ENCODE measurements at places on chromosomes 6 and 20. TPM values are rescaled to one million over a fixed set of nuclear protein-coding genes. Genes with fewer than 3 reads are reported as not detected.

DNA sequence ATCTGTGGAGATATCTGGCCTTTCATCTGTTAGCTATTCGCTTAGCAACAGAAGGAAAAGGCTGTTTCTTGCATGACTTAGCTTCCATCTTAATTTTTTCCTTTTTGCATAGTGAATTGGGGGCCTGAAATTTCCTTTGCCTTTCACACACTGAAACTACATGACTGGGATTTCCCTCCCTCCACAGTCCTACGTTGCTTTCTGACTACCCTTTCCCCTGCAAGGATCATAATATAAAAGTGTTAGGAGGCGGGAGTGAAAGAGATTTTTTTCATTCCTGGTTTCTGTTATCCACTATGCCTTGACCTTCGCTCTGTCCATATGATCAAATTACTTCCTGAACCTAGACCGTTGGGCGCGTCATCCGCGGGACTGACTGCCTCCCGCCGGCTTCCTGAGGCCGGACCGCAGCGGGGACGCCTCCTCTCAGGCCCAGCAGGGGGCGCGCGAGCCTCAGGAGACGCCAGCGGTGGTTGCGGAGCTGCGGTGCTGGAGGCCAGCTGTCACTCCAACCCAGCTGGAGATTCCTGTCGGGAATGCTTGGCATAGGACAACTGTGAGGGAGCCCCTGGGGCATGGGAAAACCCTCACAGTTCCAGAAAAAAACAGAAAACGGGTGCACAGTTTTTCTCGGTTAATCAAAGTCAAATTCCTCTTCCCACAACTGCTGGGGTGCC lies 55.6 kb downstream of the MEP1A start:
- DNase-seq = peak; percentile 72

- no peak for DNase-seq
Measured at GRCh38 chr6:163099621-163100171, 314.8 kb upstream of the QKI start.

DNA sequence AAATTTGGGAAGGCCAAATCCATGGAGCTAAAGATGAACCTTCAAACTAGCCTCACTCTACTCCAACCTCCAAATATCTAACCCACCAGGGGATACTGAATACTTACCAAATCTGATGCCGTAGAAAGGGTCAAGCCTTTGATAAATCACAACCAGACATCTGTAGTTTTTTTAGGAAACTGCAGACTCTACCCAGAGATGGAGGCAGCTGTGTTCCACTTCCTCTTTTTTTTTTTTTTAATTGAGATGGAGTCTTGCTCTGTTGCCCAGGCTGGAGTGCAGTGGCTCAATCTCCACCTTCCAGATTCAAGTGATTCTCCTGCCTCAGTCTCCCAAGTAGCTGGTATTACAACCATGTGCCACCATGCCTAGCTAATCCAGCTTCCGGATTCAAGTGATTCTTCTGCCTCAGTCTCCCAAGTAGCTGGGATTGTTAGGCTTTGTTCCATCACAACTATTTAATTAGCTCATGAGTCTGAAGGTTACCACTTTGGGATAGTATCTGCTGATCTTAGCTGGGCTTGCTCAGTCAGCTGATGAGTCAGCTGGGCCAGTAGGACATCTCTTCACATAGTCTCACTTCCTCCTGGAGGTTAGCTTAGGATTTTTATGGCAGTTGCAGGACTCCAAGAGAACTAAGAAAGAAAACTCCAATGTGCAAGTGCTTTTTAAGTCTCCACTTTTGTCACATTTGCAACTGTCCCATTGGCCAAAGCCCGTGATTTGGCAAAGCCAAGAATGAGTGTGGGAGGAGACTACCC lies 13.3 kb downstream of the FRK start:
- DNase-seq = no peak

DNA sequence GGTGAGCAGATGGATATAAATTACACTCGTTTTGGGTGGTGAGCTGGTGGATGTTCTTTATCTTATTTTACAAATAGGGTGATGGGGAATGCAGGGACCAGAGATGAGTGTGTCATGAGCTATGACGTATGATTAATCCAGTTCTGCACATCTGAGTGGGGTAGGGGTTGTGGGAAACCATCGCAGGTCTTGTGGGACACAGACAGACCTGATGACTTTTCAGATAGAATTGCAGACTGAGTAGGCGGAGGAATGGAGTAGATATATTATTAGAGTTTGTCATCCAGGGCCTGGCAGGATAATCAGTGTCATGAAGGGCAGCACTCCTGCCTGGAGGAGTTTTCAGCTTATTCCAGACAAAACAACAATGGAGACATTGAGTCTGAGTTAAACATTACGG lies 12.9 kb upstream of the DSP start:
- DNase-seq = no peak

GRCh38 chr6:69668916-69669315 lies 127.9 kb downstream of the LMBRD1 start:
- DNase-seq = no peak

ZNF334 gene
- total RNA-seq = 0.50 TPM

GRCh38 chr6:154197196-154197860 lies 158.3 kb downstream of the OPRM1 start:
- no peak for DNase-seq

GRCh38 chr6:139290787-139291311 lies 949 bp downstream of the TXLNB start:
- peak; percentile 64 for DNase-seq

GRCh38 chr6:135519348-135519747 lies 21.8 kb upstream of the AHI1 start:
- no peak for DNase-seq

ARFGEF3 gene
- total RNA-seq = 0.15 TPM

TP53TG5 gene
- total RNA-seq = 0.48 TPM

VWA7 gene
- total RNA-seq = 0.76 TPM

COX7A2 gene
- 179 TPM for total RNA-seq

- no peak for DNase-seq
Measured at GRCh38 chr6:158038291-158039177, 56.9 kb downstream of the SYNJ2 start.

HLA-DQB1 gene
- 5.7 TPM for total RNA-seq

DNA sequence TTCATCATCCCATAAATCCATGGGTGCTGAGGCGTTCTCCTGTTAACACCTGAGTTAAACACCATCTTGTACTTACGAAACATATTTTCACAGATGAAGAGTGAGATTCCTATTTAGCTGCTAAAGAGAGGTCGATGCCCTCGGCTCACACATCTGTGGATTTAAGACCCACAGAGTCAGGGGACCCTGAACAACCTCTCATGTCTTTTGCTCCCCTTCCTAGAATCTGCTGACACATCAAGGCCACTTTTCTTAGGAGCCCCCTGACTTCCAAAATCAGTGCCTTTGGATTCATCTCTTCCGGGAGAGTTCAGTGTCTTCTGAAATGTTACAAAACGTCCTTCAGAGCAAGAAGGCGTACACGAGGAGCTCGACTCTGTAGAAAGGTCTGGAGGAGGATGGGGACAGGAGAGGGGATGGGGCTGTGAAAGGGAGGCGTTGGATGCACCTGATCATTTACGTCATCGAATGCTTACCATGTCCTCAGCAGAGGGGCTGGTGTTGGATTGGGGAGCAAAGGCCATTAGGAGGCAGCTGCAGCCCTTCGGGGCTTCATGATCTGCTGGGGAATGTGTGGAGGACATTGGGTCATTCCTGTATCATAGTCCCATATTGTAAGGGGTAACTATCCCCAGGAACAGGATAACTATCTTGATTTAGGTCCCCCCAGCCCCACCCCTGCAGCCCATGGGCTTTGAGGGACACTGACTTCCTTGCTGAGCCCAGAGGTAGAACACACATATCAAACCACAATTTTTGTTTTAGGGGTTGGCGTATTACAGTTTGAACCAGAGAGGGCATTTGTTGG lies 22.9 kb downstream of the BANF2 start:
- no peak for DNase-seq

DNA sequence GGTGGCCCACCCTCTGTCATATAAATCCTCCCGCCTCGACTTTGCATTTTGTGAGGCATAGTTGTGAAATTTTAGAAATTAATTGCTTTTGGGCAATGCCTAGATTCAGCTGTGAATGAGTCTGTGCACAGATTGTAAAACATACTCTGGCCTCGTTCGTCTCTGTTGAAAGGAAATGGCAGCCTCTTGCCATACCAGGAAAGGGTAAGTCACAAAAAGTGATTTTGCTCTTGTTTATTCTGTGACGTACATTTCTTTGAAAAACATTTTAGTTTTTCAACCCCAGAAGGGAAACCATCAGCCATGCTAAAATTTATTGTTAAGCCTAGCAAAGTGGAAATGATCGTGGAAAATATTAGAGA lies 15.3 kb upstream of the EXOC2 start:
- no peak for DNase-seq

OXT gene
- 1.8 TPM for total RNA-seq

SDC4 gene
- 0.56 TPM for total RNA-seq

DNA sequence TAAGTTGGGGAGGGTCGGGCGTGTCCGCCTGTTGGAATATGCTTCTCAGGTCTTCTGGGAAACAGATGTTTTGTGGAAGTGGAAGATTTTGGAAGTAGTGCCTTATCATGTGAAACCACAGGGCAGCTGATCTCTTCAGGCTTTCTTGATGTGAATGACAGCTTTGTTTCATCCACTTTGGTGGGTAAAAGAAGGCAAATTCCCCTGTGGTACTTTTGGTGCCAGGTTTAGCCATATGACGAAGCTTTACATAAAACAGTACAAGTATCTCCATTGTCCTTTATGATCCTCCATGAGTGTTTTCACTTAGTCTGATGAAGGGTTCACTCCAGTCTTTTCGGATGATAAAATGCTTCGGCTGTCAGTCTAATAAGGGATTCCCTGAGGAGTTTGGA lies 4.6 kb downstream of the IRF4 start:
- no peak for DNase-seq

DNA sequence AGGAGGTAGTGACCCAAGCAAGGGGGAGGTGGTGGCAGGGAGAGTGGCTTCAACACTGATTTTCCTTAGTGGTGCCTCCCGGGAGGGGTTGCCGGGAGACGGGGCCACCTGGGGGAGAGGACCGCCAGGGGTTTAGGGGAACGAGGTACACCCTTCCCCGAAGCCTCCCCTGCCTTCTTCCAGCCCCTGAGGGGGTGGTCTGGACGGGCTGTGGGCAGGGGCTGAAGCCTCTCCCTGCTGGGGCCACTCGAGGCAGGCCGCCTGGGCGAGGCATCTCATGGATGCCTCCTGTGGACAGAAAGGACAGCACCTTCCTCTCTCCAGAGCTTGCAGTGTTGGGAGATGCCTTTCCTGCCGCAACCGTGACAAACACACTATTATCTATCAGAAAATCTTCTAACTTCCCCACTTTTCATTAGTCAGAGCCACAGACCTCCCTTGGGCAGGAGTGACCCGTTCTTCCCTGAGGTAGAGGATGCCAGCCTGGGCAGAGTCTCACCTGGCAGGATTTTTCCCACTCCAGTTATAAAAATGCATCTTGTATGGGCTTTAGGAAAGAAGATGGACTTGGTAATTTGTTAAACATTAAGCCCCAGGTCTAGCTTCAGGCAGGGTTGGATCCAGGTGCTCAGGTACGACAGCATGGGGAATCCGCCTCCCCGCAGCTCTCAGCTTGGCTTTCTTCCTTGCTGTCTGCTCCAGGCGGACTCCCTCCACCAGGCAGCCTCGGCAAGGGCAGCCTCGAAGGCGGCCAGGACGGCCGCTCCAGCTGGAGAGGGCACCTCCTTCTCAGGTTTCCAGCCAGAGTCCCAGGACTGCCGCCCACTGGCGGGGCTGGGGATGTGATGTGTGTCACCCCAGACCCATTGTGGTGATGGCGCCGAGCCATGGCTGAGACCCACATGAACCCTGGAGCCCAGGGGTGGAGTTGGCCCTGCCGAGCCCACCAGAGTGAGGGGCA lies 11.0 kb downstream of the HRH3 start:
- DNase-seq = no peak

DNA sequence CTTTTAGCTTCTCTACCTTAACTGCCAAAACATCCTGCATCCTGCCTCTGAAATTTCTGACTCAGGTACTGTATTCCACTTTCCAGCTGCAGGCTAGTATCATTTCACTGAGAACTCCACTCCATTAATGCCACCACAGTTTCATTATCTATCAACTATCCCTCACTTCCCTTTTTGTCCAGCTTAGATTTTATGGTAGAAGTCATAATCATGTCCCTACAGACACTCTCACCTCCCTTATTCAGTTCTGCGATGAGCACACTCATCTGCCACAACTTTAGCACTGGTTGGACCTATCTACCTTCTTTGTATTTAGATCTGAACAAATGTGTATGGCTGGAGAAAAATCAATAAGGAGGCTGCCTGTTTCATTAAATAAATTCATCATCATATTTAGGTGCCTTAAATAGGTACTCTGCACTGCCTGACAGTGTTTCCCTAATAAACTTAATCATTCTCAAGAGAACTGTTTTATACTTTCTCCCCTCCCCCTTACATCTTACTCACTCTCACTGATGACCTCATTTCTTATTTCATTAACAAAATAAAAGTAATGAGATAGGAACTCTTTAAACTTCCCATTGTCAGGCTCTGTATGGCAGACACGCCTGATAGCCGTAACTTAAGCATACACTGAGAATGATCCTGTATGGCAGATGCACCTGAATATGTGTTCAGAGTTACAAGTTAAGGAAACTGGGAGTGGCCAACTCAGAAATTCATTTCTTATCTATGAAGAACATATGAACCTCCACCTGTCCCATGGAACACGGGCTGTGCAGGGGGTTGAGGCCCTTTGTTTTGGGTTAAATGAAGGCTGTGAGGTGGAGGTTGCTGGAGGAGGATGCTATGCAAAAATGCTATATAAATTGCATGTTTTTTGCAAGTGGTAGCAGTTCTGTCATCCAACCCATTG lies 95.3 kb upstream of the MAN1A1 start:
- no peak for DNase-seq

C6orf118 gene
- not detected for total RNA-seq
